Neural progenitor cell (in vitro differentiated cells): ENCODE measurements at places on chromosomes 5 and 9. TPM values are rescaled to one million over a fixed set of nuclear protein-coding genes. Genes with fewer than 3 reads are reported as not detected.

The SLCO4C1 gene
- total RNA-seq: 0.09 and 0.43 TPM in 2 replicates

GRCh38 chr9:83322438-83322837 lies 215.8 kb downstream of the FRMD3 start:
- DNase-seq: no peak
- no peaks in the 10 kb centered on the region for H3K27me3 ChIP-seq
- H3K4me1 ChIP-seq: no peaks in the 10 kb centered on the region
- H3K4me3 ChIP-seq: no peak overlapping the region
- H3K27ac ChIP-seq: no peak overlapping the region
- H3K36me3 ChIP-seq: no peaks in the 10 kb centered on the region

DNA sequence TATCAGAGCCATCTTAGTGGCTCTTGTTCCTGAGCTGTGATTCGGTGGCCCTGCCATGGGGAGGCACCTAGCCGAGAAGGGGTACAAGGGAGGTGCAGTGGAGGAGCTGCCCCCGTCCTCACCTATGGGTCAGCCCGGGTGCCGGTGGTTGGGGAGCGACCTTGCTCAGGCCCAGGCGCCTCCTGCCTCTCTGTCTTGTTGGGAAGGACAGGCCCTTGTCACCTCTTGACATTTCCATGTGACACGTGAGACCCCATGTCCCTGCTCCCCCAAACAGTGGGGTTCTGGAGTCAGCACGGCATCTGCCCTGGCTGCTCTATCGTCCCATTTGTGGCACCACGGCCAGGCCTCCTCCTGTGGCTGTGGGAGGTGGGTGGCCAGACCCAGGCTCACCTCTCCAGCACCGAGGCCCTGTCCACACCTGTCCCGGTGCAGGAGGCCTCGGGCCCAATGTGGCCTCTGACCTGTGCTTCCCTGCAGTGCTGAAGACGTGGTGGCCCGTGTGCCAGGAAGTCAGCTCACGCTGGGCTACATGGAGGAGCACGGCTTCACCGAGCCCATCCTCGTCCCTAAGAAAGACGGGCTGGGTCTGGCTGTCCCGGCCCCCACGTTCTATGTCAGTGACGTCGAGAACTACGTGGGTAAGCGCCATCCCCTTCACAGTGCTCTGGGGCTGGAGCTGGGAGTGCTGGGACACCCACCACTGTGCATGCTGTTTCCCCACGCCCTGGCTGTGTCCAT lies 68.9 kb downstream of the PHF2 start:
- no peak for DNase-seq
- H3K4me3 ChIP-seq: no peak overlapping the region

DNA sequence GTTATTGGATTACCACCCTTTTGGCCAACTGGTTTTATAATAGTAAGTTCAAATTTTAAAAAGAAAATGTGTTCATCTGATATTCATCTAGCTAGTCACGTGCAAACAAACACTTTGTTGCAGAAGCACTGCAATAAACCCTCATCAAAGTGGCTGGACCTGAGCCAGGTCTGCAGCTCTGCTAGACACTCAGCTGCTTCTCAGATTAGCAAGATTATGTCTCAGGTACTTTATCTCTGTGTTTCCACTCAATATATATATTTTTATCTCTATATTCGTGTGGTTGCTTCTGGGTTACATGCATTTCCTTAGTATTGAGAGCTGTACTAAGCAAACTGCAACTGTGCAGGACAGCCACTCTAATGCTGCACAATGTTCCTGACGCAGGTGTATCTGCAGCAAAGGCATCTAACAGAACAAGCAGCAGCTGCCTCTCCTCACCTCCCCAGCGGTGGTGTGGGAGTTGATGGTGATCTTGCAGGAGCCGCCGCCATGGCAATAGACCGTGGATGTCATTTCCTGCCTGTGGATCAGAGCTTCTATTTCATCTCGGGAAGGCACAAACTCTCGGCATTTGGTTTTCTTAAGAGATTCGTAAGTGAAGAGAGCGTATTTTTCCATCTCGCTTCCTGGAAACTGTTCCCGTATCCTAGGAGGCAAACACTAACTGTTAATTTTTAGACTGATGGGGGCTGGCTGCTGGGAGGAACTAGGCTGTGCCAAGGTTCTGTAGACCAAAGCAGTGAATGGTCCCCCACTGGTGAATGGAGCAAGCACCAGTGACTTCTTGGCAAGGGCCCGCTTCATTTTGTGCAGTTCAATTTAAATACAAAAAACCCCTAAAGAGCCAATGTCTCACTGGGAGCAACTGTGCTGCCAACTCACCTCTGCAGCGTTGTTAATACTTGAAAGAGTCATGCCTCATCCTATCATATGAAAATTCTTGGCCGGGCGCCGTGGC lies 56.7 kb upstream of the RETREG1 start:
- no peak overlapping the region for H3K4me3 ChIP-seq
- DNase-seq: no peak
- H3K27ac ChIP-seq: no peak overlapping the region
- H3K36me3 ChIP-seq: peaks cover 32% of the 10 kb centered on the region

- H3K27me3 ChIP-seq: no peaks in the 10 kb centered on the region
- DNase-seq: peak; percentile 40
- H3K36me3 ChIP-seq: peaks cover 15% of the 10 kb centered on the region
- no peak overlapping the region for H3K4me3 ChIP-seq
- H3K4me1 ChIP-seq: peaks cover 29% of the 10 kb centered on the region
- peak overlapping the region; percentile 67 for H3K27ac ChIP-seq
These were observed 24.4 kb downstream of the RNF145 start for GRCh38 chr5:159184858-159185381.
